ENCODE measurements at places on chromosomes 1 and 21. TPM values are rescaled to one million over a fixed set of nuclear protein-coding genes. Genes with fewer than 3 reads are reported as not detected.

DNA sequence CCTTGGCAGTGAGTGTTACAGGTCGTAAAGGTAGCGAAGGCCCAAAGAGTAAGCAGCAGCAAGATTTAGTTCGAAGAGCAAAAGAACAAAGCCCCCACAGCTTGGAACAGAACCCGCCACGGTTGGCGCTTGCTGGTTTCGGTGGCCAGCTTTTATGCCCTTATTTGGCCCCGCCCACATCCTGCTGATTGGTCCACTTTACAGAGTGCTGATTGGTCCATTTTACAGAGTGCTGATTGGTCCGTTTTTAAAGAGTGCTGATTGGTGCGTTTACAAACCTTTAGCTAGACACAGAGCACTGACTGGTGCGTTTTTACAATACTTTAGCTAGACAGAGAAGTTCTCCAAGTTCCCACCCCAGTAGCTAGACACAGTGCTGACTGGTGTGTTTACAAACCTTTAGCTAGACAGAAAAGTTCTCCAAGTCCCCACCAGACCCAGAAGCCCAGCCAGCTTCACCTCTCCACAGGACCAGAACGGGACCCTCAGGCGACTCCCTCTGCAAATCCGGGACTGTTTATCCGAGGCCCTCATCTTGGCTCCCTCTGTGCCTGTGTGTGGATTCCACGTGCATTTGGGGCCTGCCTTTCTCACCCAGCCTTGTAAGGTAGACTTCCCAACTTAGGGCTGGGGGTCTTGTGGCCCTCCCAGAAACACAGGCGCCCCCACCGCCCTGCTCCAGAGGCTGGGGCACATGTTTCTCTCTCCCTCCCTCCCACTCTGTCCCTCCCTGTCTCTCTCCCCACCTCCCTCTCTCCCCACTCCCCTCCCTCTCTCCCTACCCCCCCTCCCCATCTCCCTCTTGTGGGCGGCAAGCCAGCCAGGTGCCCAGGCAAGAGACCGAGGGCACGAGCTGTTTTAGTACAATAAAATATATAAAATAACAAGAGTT lies 12.6 kb downstream of the FTCD start:
- DNase-seq = no peak
- no peak overlapping the region for H3K4me3 ChIP-seq
- H3K36me3 ChIP-seq = no peaks in the 10 kb centered on the region
- H3K4me1 ChIP-seq = no peaks in the 10 kb centered on the region

GRCh38 chr1:36442337-36442736 lies 7.9 kb downstream of the OSCP1 start:
- no peaks in the 10 kb centered on the region for H3K27me3 ChIP-seq
- DNase-seq = no peak

- H3K27me3 ChIP-seq = no peaks in the 10 kb centered on the region
- DNase-seq = no peak
- no peaks in the 10 kb centered on the region for H3K4me1 ChIP-seq
- H3K4me3 ChIP-seq = no peak overlapping the region
Measured at GRCh38 chr1:158290321-158290844, 660 bp downstream of the CD1C start.

GRCh38 chr1:194289569-194290266 lies 1103.3 kb upstream of the B3GALT2 start:
- no peaks in the 10 kb centered on the region for H3K4me1 ChIP-seq
- H3K27me3 ChIP-seq = no peaks in the 10 kb centered on the region
- no peak overlapping the region for H3K27ac ChIP-seq
- DNase-seq = peak; percentile 62
- no peak overlapping the region for H3K4me3 ChIP-seq
- H3K36me3 ChIP-seq = no peaks in the 10 kb centered on the region

- no peak overlapping the region for H3K4me3 ChIP-seq
- H3K4me1 ChIP-seq = no peaks in the 10 kb centered on the region
- no peak overlapping the region for H3K27ac ChIP-seq
- H3K36me3 ChIP-seq = peaks cover 8% of the 10 kb centered on the region
- DNase-seq = no peak
Measured at GRCh38 chr1:24902471-24902891, 27.6 kb downstream of the RUNX3 start.

- no peak overlapping the region for H3K4me3 ChIP-seq
- no peaks in the 10 kb centered on the region for H3K27me3 ChIP-seq
- no peak for DNase-seq
- no peaks in the 10 kb centered on the region for H3K36me3 ChIP-seq
Measured at GRCh38 chr1:41222496-41222895, 19.6 kb downstream of the SCMH1 start.

DNA sequence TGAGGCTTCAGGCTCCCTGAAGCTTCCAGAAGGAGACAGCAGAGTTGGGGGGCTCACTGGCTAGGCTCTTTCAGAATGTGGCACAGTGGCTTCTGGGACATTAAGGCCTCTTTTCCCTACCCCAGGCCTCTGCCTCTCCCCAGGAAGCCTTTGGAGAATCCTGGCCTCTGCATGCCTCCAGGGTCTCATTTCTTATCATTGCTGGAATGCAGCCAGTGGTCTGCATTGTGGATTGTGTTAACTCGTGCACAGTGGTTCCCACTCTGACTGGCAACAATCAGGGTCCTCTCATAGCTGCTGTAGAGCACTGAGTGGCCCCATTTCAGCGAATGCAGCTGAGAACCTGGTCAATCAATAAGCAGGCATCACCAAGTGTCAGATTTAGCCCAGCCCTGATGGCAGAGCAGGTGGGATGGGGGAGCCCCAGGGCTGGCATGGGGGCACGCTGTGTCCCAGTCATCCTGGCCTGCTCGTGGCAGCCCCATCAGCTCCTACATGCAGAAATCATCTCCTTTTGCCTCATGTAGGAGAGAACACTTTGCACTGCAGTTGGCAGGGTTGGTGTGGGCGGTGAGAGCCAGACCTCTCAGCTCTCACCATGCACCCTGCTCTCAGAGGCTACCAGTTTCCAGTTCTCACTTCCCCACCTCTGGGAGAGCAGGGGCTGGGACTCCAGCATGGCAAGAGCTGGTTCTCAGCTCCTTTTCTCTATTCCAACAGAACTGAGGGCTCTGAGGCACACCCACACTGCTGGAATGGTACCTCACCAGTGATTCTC lies 13.4 kb downstream of the ADORA1 start:
- H3K4me1 ChIP-seq = no peaks in the 10 kb centered on the region
- DNase-seq = no peak
- no peak overlapping the region for H3K27ac ChIP-seq
- no peaks in the 10 kb centered on the region for H3K27me3 ChIP-seq
- no peak overlapping the region for H3K4me3 ChIP-seq
- no peaks in the 10 kb centered on the region for H3K36me3 ChIP-seq

DNA sequence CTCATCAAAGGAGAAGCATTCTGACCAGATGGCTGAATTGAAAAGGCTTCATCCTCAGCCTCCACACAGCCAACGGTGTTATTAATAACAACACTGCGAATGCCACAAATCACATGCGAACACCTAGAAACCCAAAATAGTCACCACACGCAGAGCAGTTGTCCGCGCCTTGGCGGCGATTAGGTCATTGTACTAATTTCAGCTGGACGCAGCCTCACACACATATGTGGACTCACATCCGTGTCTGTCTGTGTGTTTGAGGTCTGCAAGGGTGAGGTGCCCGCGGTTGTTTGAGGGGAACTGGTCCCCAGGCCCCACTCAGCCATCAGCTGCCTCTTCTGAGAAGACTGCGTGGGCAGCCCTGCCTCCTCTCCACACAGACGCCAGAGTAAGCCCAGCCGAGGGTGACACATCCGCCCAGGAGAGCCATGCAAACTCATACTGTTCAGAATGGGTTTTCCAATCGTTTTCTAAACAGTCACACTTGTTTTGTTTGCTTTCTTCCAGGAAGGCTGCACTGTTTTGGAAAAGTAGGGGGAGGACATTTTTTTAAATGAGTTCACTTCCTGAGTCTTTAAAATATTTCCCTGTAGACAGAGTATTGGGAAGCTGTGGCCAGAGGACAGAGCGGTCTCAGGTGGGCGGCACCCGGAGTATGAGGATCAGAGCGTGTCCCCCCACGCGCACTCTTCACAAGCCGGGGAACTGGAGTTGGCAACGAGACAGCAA lies 53.4 kb downstream of the TOMM20 start:
- peak overlapping the region; percentile 29 for H3K4me3 ChIP-seq
- H3K27ac ChIP-seq = peak overlapping the region; percentile 70
- DNase-seq = peak; percentile 80
- H3K36me3 ChIP-seq = no peaks in the 10 kb centered on the region

GRCh38 chr1:154994591-154994990 lies 1.2 kb downstream of the LENEP start:
- H3K36me3 ChIP-seq = peaks cover 19% of the 10 kb centered on the region
- H3K27me3 ChIP-seq = no peaks in the 10 kb centered on the region
- no peak overlapping the region for H3K27ac ChIP-seq
- DNase-seq = no peak
- no peaks in the 10 kb centered on the region for H3K4me1 ChIP-seq

DNA sequence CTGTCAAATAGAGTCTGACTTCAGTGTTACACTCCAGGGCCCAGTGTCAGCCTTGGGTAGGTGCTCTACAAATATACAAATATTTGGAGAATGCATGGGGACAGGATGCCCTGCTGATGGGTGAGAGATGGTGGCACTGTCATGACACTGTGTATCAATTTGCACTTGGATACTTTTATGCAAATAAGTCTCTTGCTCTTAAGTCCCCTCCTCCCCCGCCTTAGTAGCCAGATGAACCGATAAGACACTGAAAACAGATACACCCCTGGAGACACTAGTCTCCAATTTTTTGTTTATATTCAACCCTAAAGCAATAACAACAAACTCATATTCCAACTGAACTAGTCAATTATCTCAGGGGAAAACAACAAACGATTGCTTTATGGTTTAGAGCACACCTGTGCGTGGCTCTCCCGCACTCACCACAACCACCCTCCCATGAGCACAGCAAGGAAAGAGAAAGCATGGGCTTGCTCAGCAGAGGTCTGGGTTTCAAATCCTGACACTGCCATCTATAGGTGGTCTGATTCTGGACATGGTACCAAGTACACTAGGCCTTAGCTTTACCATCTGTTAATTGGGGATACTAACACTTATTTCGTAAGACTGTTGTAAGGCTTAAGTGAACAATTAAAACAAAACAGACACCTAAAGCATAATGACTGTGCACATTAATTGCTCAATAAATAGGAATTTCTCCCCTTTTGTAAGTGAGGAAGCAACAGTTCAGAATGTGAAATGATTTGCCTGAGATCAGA lies 50.3 kb downstream of the HIVEP3 start:
- no peak overlapping the region for H3K27ac ChIP-seq
- H3K27me3 ChIP-seq = no peaks in the 10 kb centered on the region
- DNase-seq = no peak
- H3K36me3 ChIP-seq = no peaks in the 10 kb centered on the region
- no peak overlapping the region for H3K4me3 ChIP-seq

DNA sequence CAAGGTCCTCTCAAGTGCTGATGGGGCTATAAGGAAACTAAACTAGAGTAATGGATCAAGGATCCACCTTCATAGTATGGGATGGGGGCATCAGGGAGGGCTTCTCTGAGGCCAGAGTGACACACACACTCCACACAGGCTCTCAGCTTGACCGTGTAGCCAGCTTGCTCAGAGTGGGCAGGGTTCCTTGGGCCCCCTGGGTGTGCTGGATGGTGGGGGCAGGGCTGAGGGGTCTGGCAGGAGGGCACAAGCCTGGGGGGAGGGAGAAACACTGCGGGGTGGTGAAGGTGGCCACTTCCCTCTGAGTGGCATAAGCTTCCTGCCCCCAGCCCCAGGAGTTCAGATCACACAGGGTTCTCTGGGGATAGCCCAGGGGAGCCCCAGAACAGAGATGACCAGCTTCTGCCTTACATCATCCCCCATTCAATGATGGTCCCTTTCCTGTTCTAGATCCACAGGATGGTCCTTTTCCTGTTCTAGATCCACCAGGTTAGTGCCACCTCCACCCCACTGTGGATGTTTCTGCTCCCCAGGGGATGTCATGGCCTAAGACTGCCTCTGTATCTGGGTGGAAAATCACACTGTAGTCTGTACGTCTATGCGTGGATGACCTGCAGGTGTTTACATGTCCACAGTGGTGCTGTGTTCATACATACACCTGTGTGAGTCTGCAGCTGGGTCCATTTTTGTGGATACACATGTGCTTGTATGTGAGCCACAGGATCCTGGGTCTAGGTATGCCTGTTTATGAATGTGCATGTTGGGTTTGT lies 525.0 kb downstream of the PTPRU start:
- H3K27ac ChIP-seq = no peak overlapping the region
- no peak overlapping the region for H3K4me3 ChIP-seq
- H3K4me1 ChIP-seq = no peaks in the 10 kb centered on the region

DNA sequence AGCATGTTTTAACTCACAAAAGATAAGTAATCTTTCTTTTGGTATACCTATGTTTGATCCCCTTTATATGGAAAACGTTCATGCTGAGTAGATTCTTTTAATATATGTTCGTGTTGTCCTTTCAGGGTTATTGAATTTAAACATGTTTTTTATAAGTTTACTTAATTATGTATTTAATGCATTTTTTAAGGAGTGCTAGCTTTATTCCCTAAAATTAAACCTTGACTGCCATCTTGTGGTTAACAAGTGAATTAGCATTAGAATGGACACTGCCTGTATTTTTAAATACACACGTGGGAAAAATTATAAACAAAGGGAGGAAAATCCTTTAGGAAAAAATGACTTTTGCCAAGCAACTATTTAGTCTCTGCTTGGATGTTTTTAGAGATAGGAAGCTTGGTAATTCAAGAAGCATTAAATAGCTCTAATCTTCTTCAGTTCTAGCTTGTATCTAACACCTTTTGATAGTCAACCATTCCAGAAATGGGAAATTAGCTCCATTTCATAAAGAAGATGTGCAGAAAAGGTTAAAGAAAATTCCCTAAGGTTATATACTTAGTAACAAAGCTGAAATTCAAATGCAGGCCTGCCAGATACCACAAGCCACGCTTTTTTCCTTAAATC lies 43.0 kb downstream of the UBE2U start:
- no peaks in the 10 kb centered on the region for H3K27me3 ChIP-seq
- H3K27ac ChIP-seq = no peak overlapping the region
- H3K4me1 ChIP-seq = no peaks in the 10 kb centered on the region
- no peaks in the 10 kb centered on the region for H3K36me3 ChIP-seq
- no peak overlapping the region for H3K4me3 ChIP-seq

- no peak overlapping the region for H3K27ac ChIP-seq
- H3K36me3 ChIP-seq = no peaks in the 10 kb centered on the region
- no peak for DNase-seq
- H3K27me3 ChIP-seq = no peaks in the 10 kb centered on the region
- H3K4me3 ChIP-seq = no peak overlapping the region
- H3K4me1 ChIP-seq = no peaks in the 10 kb centered on the region
Measured at GRCh38 chr1:43049481-43049880, 90.8 kb upstream of the SLC2A1 start.

- no peaks in the 10 kb centered on the region for H3K4me1 ChIP-seq
- no peak overlapping the region for H3K4me3 ChIP-seq
- H3K27ac ChIP-seq = no peak overlapping the region
- H3K36me3 ChIP-seq = no peaks in the 10 kb centered on the region
- H3K27me3 ChIP-seq = no peaks in the 10 kb centered on the region
Measured at GRCh38 chr1:67264899-67265298, 42.8 kb upstream of the IL12RB2 start.

GRCh38 chr1:185260611-185261010 lies 56.4 kb downstream of the IVNS1ABP start:
- no peaks in the 10 kb centered on the region for H3K4me1 ChIP-seq
- no peak overlapping the region for H3K4me3 ChIP-seq
- H3K36me3 ChIP-seq = no peaks in the 10 kb centered on the region

Gene BCAN
- 1.3 TPM for total RNA-seq

Gene SMIM1
- total RNA-seq = not detected

Gene SEC16B
- 147 TPM for total RNA-seq

Gene TCEA3
- total RNA-seq = 112 TPM

Gene CELSR2
- 2.6 TPM for total RNA-seq

Gene PDC
- not detected for total RNA-seq

Gene WNT3A
- not detected for total RNA-seq
